CD4-positive, alpha-beta T cell treated with Interleukin-1 beta for 1 hour (primary cell): ENCODE measurements at places on chromosomes 5 and 9.
A peak's percentile ranks its signal among the peaks of the same experiment; 100 is the strongest.

GRCh38 chr9:87890837-87891236 is 8.2 kb downstream of the SPATA31E1 start:
- DNase-seq = no peak

- DNase-seq = peak; percentile 47
Measured at GRCh38 chr5:142866563-142867275, 96.5 kb downstream of the ARHGAP26 start.

- DNase-seq = no peak
Measured at GRCh38 chr5:76690037-76690679, 25.8 kb upstream of the F2R start.

DNA sequence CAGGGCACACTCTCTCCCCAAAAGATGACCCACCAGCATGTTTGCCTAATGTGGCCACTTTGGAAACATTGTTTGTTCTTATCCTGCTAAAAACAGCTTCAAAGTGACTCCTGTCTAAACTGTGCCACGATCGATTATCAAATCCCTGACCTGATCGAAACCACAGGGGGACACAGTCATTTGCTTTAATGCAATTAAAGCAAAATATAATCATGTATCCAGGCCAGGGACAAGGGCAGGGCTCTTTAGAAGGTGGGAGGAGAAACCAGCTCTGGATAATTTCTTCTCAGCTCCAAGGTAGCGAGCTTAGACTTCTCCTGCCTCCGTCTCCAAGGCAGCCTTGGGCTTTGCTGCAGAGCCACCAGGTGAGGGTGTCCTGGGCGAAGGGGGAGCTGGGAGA is 95.0 kb upstream of the HAND1 start:
- no peak for DNase-seq

DNA sequence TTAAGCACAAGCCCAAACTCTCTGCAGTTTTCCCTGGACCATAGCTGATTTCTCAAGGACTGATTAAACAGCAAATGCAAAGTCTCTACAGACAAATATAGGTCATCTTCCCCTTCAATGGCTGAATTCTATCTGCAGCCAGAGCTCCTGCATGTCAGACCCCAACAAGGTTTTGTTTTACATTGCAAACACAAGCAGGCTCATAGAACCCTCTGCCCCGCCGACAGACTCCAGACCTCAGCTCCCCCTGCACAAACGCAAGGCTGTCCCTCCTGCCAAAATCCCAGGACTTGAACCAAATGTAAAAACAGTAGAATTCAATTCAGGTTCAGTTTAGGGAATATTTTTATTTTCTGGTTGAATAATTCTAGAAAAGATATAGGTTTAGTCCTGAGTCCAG is 526.7 kb upstream of the TRPC7 start:
- DNase-seq = no peak

DNA sequence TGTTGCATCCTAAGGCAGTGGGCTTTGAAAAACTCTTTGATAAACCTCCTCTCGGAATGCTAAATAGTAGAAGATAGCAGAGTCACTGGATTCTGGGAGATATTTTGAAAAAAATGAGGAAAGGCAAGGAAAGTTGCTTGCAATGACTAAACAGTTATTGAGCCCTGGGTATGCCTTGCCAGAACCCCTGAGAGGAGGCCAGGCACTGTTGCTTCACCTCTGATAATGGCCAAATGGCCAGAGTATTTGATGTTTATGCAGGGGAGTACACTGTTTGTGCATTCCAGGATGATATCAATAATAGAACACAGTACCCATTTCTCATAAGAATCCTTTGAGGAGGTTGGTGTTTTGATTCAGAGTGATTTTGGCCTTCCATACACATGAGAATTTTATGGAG is 935.1 kb upstream of the WWC1 start:
- no peak for DNase-seq

GRCh38 chr9:738209-738915 is 103.1 kb upstream of the DMRT1 start:
- DNase-seq = no peak

DNA sequence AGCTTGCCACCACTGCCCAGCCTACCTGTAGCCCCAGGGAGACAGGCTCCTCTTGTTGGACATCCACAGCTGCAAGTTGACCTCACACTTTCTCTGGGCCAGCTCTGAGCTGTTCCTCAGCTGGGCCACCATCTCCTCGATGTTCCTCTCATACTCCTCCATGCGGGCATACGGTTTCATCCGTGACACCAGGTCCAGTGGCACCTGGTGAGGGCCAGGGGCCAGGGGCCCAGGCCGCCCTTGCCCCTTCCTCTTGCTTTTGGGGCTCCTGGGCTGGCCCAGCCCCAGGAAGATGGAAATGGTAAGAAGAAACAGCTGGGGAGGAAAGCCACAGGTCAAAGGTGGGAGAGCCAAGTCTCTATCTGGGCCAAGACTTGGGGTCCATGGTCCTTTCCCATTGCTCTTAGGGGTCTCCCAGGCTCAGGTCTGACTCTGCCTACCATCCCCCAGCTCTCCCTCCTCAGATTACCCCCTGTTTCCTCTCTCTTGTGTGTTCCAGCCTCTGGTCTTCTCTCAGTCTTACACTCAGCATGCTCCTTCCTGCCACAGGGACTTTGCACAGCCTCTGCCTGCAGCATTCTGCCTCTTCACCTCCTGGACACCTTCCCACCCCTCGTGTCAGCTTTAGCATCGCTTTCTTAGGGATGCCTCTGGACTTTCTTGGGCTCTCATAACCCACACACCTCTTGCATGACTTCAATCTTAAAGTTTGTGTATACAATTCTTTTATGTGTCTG is 2.2 kb downstream of the IL17B start:
- DNase-seq = no peak

DNA sequence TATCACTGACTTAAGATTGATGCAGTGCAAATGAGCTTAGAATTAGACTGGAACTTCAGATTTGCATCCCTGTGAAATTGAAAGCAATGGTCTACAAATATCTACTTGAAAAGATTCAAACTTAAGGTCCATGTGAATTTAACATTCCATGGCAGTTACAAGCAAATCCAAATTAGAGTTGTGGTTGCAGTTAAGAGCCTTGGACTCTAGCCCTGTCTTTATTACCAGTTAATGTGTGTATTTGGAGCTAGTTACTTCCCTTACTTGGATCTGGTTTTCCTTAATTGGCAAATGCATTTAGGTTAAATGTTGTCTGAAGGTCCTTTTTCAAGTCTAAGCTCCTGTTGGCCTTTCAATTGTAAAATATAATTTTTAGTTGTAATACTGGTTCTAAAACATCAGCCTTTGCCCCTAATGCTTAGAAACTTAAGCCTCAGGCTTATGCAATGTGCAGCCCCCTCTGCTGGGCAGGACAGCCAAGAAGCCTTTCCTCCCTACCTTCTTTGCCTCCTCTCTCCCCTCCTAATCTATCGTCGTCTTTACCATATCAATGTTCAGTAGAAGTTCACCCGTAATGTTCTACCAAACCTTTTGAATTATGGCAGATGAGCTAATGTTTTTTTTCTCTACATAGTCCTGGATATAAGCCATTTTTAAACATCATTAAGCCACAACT is 59.5 kb downstream of the ERMP1 start:
- no peak for DNase-seq

- no peak for DNase-seq
Measured at GRCh38 chr5:140977003-140977402, 10.7 kb downstream of the PCDHAC2 start.

DNA sequence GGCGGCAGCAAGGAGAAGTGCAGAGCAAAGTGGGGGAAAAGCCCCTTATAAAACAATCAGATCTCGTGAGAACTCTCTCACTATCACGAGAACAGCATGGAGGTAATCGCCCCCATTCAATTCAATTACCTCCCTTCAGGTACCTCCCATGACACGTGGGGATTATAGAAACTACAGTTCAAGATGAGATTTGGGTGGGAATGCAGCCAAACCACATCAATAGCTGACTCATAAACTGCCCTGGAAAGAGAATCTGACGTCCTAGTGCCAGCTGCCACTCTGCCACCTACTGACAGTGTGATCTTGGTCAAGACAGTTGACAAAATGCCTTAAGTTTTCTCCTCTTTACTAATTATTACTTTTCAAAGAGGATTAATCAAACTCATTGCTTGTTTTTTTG is 128.3 kb downstream of the GPBP1 start:
- no peak for DNase-seq

GRCh38 chr9:7676609-7677156 is 122.9 kb downstream of the DMAC1 start:
- no peak for DNase-seq

- no peak for DNase-seq
Measured at GRCh38 chr5:86786955-86787354, 169.2 kb downstream of the COX7C start.

- no peak for DNase-seq
Measured at GRCh38 chr5:83440826-83441225, 30.7 kb upstream of the VCAN start.

GRCh38 chr5:36619012-36619635 is 12.7 kb downstream of the SLC1A3 start:
- no peak for DNase-seq

- DNase-seq = no peak
Measured at GRCh38 chr9:16191191-16191590, 638.3 kb downstream of the CCDC171 start.

DNA sequence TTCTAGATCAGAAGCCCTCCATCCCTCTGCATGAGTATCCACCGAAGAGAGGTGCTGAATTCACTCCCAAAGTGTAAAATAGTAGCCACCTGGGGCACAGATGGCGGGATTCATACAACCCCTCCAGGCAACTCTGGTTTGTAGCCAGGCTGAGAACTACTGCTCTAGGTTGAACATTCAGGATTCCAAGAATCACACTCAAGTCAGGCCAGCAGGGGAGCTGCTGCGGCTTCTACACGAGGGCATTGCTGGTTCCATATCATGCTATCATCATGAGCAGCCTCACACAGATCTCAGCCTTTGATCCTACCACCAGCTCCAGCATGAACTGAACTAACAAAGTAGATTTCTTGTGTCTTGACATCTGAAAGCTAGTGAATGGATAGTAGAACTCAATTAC is 367.9 kb downstream of the DIRAS2 start:
- DNase-seq = no peak

GRCh38 chr5:132787076-132787475 is 10.0 kb upstream of the SEPTIN8 start:
- DNase-seq = no peak
